Immature natural killer cell (primary cell): ENCODE measurements at places on chromosomes 6 and 20. TPM values are rescaled to one million over a fixed set of nuclear protein-coding genes. Genes with fewer than 3 reads are reported as not detected.

GRCh38 chr20:57650756-57651483, 30.7 kb upstream of the ZBP1 start:
- H3K4me3 ChIP-seq, result no peak overlapping the region
- H3K36me3 ChIP-seq, result no peaks in the 10 kb centered on the region
- H3K27ac ChIP-seq, result no peak overlapping the region
- DNase-seq, result no peak

DNA sequence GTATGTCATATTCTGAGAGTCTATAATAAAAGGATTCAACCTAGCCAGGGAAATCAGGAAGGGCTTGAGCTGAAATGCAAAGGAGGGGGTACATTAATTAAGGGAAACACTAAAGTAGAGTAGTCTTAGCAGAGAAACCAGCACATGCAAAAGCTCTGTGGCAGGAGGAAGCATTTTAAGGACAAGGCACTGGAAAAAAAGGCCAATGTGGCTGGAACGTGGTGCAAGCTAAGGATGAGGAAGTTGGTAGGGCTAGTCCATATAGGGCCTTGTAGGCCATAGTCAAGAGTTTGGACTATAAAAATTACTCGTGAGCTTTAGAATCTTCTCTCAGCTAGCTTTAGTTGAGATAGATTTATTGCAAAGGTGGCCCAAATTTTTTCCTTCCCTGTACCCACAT, 75.2 kb upstream of the TOP1 start:
- H3K4me1 ChIP-seq, result no peaks in the 10 kb centered on the region
- no peak for DNase-seq
- H3K4me3 ChIP-seq, result no peak overlapping the region
- no peaks in the 10 kb centered on the region for H3K36me3 ChIP-seq
- H3K27ac ChIP-seq, result no peak overlapping the region

DNA sequence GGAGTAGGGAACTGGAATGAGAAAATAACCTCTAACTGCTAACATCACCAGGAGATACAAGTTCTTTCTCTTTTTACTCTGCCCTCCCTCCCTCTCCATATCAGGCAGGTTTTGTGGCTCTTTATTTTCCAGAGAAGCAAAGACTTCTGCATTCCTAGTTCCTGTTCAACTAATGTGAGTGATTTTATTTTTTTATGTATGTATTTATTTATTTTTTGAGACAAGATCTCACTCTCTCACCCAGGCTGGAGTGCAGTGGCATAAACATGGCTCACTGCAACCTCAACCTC, 6.0 kb upstream of the IER3 start:
- no peak for DNase-seq
- H3K4me3 ChIP-seq, result no peak overlapping the region
- H3K27ac ChIP-seq, result no peak overlapping the region
- no peaks in the 10 kb centered on the region for H3K36me3 ChIP-seq
- H3K4me1 ChIP-seq, result no peaks in the 10 kb centered on the region

DNA sequence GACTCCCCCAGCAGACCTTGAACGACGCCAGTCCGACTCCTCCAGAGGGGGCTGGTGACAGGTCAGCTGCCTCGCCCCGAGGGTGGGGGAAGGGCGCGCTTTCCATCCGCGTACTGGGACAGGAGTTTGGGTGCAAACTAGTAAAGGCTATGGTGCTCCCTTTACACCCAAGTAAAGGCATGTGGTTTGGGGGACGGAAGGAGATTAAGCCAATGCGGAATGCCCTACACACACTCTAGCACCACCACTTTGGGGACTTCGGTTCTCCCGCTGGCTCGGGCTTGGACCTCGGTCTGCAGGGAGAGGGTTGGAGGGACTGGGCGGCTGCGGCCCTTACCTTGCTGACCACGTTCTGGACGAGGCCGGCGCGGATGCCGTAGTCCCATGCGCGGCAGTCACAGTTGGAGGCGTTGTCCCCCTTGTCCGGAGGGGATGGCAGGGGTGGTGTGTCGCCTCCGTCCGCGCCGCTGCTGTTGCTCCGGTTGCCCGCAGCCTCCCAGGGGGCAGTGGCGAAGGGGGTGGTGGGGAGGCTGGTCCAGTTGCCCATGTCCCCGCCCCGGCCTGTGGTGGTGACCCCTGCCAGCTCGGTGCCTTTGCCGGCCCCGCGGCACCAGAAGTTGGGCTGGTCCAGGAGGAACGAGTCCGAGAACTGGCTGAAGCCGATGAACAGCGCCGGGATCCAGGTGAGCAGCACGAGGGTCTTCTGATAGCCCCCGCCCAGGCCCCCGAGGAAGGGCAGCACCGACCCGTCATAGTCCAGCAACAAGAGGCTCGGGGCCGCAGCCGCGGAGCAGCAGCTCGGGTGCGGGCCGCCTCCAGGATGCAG, 1.1 kb downstream of the SLC22A23 start:
- no peak for DNase-seq
- no peak overlapping the region for H3K4me3 ChIP-seq
- H3K36me3 ChIP-seq, result no peaks in the 10 kb centered on the region
- H3K4me1 ChIP-seq, result peaks cover 9% of the 10 kb centered on the region
- H3K27ac ChIP-seq, result no peak overlapping the region
- H3K27me3 ChIP-seq, result peaks cover 14% of the 10 kb centered on the region

- H3K4me1 ChIP-seq, result peaks cover 12% of the 10 kb centered on the region
- H3K27me3 ChIP-seq, result peaks cover 5% of the 10 kb centered on the region
- H3K36me3 ChIP-seq, result peaks cover 3% of the 10 kb centered on the region
- H3K4me3 ChIP-seq, result no peak overlapping the region
These were observed 1.1 kb upstream of the TMEM74B start for GRCh38 chr20:1185790-1186334.

GRCh38 chr20:10647471-10647870, 26.3 kb downstream of the JAG1 start:
- peak; percentile 9 for DNase-seq
- H3K27ac ChIP-seq, result no peak overlapping the region
- peaks cover 18% of the 10 kb centered on the region for H3K4me1 ChIP-seq

DNA sequence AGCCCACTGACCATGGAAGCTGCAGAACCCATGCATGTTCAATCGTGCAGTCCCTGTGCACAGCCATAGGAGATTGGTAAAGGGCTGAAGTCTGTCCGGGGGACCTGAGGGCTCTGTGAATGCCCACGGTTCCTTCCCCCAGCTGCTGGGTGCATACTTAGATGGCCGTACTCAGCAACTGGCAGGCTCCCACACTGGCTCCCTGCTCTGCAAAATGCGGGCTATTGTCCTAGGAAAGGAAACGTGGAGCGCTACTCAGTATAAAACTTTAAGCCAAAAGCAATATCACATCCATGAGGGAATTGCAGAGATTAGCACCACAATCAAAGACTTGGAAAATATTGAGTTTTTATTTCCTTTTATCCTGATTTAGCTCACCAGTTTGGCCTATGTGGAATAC, 202.0 kb downstream of the WDR27 start:
- no peak overlapping the region for H3K4me3 ChIP-seq
- no peak for DNase-seq
- no peaks in the 10 kb centered on the region for H3K4me1 ChIP-seq

GRCh38 chr6:6920114-6920986, 187.4 kb upstream of the RREB1 start:
- H3K4me1 ChIP-seq, result peaks cover 5% of the 10 kb centered on the region

DNA sequence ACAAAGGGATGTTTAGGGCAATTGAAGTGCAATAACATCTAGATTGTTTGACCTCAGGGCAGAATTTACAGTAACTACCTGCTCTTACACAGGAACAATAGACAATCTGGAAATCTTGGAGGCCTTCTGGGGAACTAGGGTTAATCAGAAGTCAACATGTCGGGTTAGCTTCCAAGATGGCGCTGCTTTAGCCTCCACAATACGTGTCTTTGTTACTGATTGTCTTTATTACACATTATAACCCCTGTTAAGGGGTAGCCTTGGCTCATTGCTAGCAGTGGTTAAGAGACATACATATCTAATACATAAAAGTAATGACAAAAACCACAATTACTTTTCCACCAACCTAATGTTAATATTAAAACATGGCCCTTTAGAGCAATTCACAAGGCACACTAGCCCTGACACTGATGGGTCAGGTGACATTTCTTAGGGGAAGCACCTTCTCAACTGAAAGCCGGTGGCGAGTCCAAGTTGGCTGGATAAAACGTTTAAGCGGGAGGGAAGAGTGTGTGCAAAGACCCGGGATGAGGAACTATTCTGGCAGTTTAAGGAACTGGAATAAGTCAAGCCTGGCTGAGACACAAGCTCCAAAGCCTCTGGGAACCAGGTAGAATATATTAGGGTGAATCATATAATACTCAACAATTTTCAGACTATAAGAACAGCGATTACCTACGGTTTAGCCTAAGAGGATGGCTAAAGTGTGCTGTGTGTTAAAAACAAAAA, 236.9 kb downstream of the BCAS1 start:
- no peak for DNase-seq
- H3K27me3 ChIP-seq, result peaks cover 13% of the 10 kb centered on the region
- H3K36me3 ChIP-seq, result no peaks in the 10 kb centered on the region

GRCh38 chr6:150720774-150721233, 121.1 kb downstream of the PLEKHG1 start:
- H3K27me3 ChIP-seq, result peaks cover 3% of the 10 kb centered on the region
- no peaks in the 10 kb centered on the region for H3K4me1 ChIP-seq
- DNase-seq, result no peak
- no peak overlapping the region for H3K27ac ChIP-seq
- no peak overlapping the region for H3K4me3 ChIP-seq

- DNase-seq, result no peak
- H3K27ac ChIP-seq, result no peak overlapping the region
- no peaks in the 10 kb centered on the region for H3K4me1 ChIP-seq
- no peak overlapping the region for H3K4me3 ChIP-seq
- H3K27me3 ChIP-seq, result no peaks in the 10 kb centered on the region
These were observed 582.2 kb upstream of the FLRT3 start for GRCh38 chr20:14919501-14920081.

DNA sequence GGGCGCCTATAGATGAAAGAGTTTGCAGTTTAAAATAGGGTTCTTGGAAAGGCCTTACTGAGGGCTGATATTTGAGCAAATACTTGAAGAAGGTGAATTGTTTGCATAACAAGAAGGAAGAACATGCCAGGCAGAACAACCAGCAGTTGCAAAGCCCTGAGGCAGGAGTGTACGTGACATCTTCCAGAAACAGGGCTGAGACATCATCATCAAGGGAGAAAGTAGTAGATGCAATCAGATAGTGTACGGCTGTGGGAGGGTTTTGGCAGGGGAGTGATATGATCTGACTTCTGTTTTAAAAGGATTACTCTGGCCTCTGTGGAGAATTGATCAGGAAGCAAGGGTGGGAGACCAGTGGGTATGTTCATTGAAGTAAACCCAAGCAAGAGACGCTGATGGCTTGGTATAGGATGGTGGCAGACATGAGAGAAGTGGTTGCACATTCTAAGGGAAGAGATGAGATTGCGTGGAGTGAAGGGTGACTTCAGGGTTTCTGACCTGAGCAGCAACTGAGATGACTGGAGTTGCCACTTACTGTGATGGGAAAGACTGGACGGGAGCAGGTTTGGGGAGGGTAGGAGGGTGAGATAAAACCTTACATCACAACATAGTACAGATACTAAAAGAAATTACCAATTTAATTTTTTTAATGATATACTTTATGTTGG, 28.8 kb downstream of the RIOK1 start:
- H3K36me3 ChIP-seq, result peaks cover 23% of the 10 kb centered on the region
- no peaks in the 10 kb centered on the region for H3K4me1 ChIP-seq
- no peak overlapping the region for H3K4me3 ChIP-seq
- no peak overlapping the region for H3K27ac ChIP-seq
- no peak for DNase-seq

- peaks cover 3% of the 10 kb centered on the region for H3K27me3 ChIP-seq
- H3K36me3 ChIP-seq, result no peaks in the 10 kb centered on the region
- H3K27ac ChIP-seq, result no peak overlapping the region
- DNase-seq, result no peak
- no peak overlapping the region for H3K4me3 ChIP-seq
These were observed 41.0 kb upstream of the HIVEP1 start for GRCh38 chr6:11971154-11971553.

GRCh38 chr6:113524826-113525225, 332.3 kb upstream of the MARCKS start:
- H3K4me3 ChIP-seq, result no peak overlapping the region
- DNase-seq, result no peak
- peaks cover 2% of the 10 kb centered on the region for H3K27me3 ChIP-seq
- H3K4me1 ChIP-seq, result no peaks in the 10 kb centered on the region
- H3K36me3 ChIP-seq, result no peaks in the 10 kb centered on the region

- no peaks in the 10 kb centered on the region for H3K36me3 ChIP-seq
- H3K27ac ChIP-seq, result no peak overlapping the region
- no peak for DNase-seq
- no peak overlapping the region for H3K4me3 ChIP-seq
- H3K27me3 ChIP-seq, result no peaks in the 10 kb centered on the region
These were observed 46.9 kb upstream of the CD93 start for GRCh38 chr20:23132930-23133559.

DNA sequence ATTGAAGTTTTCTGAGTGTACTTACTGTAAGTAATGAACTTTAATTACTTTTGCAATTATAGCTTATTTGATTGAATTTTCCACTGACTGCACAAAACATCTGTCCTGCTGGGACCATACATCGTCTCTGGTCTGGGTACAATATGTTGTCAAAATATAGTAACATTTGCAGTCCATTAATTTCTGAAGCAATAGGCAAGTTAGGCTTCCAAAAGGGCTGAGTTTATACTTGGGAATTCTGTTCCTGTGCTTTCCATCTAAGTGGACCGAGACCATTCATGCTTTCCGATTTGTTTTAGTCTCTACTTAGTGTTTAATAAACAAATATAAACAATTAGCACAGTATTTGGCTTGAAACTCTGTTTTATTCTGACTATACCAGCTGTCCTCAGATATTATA, 139.3 kb downstream of the RFPL4B start:
- H3K4me1 ChIP-seq, result no peaks in the 10 kb centered on the region
- H3K27ac ChIP-seq, result no peak overlapping the region
- no peak overlapping the region for H3K4me3 ChIP-seq
- no peak for DNase-seq
- H3K27me3 ChIP-seq, result no peaks in the 10 kb centered on the region

DNA sequence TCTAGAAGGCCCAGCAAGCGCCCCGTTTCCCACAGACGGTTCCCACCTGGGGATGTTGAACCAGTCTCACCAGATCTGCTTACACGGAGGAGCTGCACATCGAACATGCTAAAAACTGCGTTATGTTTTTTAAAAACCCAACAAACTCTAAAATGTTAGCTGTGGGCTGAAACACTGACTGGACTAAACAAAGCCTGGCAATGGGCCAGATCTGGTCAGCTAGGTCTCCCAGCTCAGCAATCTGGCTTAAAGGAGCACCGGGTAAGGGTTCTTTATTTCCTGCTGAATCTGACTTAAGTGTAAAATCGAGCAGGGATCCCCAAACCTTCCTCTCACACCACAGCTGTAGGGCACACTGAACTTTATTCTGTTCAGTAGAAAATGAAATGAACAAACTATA, 156.9 kb downstream of the FOXC1 start:
- peaks cover 28% of the 10 kb centered on the region for H3K4me1 ChIP-seq
- no peak overlapping the region for H3K27ac ChIP-seq
- peaks cover 28% of the 10 kb centered on the region for H3K36me3 ChIP-seq
- no peak overlapping the region for H3K4me3 ChIP-seq

Gene CDSN
- not detected for polyA plus RNA-seq

Gene VIP
- not detected for polyA plus RNA-seq

Gene INSM1
- polyA plus RNA-seq, result not detected

Gene TREML2
- 0.89 TPM for polyA plus RNA-seq
